H9 (cell line): ENCODE measurements at places on chromosomes 2 and 18.

DNA sequence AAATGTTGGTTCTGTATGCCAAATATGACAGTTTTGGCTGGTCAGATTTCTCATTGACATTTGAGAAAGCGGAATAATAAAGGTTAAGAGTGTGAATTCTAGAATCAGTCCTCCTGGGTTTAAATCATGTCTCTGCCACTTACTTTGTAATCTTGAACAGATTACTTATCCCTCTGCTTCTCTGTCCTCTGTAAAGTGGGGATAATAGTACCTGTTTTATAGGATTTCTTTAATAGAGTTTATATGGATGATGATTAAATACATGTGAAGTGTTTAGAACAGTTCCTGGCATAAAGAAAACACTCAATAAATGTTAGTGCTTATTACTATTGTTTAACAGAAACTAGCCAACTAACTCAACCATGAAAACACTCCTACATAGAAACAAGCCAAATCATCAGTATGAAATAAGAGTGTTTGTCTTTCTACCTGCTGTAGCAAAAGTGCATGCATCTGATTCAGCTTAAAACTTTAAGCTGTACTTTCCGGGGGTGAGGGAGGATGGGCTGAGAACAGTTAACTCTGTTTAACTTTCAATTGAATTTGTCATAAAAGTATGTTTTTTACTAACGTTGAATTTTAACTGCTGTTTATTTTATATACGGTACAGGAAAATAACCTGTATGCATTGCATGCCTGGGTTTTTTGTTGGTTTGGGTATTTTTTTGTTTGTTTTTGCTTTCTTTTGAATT, 6.8 kb downstream of the HTR2B start:
- DNase-seq, result no peak

GRCh38 chr2:241730671-241731293, 3.6 kb upstream of the D2HGDH start:
- no peak for DNase-seq

DNA sequence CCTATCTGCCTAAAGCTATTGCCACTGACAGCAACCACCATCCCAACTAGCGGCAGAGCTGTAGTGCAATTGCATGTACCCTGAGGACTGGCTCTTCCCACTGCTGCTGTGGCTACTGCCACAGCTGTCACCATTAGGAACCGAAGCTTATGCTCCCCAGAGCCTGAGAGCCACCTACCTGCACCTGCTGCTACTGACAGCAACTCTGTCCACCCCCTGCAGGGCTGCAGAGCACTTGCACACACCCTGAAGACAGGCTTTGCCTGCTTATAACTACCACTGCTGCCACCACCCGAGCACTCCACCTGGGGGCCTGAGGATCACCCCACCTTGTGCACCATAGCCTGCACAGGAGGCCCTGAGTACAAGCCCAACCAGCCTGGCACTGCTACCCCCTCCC, 217.6 kb upstream of the FOSL2 start:
- DNase-seq, result no peak

GRCh38 chr18:27778441-27778840, 398.5 kb downstream of the CDH2 start:
- no peak for DNase-seq

DNA sequence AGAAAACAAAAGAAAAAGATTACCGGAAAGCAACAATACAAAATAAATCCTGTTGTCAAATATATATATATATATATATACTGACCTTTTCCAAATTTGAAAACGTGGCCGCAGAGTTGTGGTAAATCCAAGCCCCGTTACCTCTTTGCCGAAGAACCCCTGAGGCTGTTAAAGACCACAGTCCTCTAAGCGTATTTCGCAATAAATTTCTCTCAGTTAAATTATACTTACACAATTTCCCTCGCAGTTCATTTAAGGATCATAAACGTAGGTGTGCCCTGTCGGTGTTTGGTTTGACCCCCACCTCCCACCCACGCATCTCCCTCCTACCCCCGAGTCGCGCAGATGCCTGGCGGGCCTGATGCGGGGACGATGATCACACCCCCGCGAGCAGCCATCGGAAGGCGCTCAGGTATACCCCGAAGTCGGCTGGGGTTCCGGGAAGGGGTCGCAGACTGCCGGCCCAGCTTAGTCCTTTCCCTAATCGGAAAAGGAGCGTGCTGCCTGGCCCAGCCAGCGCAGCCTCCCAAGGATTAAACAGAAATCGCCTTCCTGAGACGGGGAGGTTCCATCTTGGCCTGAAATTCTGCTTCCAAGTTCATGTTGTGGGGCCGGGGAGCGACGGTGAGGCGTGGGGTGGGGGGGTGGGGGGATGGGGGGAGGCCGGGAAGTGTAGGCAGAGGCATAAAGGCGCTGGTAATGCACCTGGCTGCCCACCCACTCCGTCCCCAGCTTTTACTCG, 2.9 kb upstream of the MEIS1 start:
- DNase-seq, result no peak
